ENCODE measurements at places on chromosomes 5 and 9. TPM values are rescaled to one million over a fixed set of nuclear protein-coding genes. Genes with fewer than 3 reads are reported as not detected.
A peak's percentile ranks its signal among the peaks of the same experiment; 100 is the strongest.

Gene TMEM215
- total RNA-seq, result not detected

Gene FAM163B
- 0.52 TPM for total RNA-seq

Gene NMUR2
- not detected for total RNA-seq

Gene HCN1
- total RNA-seq, result not detected

Gene FOXD4L6
- total RNA-seq, result not detected

Gene CTXN3
- total RNA-seq, result not detected

Gene LCN10
- total RNA-seq, result 16.8 TPM

- no peak for DNase-seq
Measured at GRCh38 chr5:157447201-157447637, 12.8 kb upstream of the NIPAL4 start.

DNA sequence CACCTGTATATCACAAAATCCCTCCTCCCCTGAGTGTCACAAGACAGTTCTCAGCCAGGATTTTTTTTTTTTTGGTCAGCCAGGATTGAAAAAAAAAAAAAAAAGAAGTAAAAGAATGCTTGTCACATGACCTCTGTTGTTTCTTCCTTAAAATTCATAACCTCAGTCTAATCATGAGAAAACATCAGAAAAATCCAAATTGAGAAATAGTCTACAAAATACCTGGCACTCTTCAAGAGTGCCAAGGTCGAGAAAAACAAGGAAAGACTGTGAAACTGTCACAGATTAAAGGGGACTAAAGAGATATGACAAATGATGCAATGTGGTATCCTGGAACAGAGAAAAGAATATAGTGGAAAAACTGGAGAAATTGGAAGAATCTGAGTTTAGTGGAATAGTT lies 58.5 kb upstream of the SUB1 start:
- DNase-seq, result no peak

- no peak for DNase-seq
Measured at GRCh38 chr5:82635561-82636288, 357.6 kb upstream of the RPS23 start.

DNA sequence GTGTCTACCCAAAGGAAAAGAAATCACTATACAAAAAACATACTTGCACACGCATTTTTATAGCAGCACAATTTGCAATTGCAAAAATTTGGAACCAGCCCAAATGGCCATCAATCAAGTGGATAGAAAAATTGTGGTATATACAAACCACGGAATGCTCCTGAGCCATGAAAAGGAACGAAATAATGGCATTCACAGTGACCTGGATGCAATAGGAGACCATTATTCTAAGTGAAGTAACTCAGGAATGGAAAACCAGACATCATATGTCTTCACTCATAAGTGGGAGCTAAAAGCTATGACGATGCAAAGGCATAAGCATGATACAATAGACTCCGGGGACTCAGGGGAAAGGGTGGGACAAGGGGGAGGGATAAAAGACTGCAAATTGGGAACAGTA lies 78.4 kb downstream of the ENC1 start:
- no peak for DNase-seq

- DNase-seq, result no peak
Measured at GRCh38 chr5:165627548-165628170, 2122.2 kb downstream of the MAT2B start.

GRCh38 chr9:134636149-134636507 lies 5.5 kb upstream of the COL5A1 start:
- peak; percentile 59 for DNase-seq

DNA sequence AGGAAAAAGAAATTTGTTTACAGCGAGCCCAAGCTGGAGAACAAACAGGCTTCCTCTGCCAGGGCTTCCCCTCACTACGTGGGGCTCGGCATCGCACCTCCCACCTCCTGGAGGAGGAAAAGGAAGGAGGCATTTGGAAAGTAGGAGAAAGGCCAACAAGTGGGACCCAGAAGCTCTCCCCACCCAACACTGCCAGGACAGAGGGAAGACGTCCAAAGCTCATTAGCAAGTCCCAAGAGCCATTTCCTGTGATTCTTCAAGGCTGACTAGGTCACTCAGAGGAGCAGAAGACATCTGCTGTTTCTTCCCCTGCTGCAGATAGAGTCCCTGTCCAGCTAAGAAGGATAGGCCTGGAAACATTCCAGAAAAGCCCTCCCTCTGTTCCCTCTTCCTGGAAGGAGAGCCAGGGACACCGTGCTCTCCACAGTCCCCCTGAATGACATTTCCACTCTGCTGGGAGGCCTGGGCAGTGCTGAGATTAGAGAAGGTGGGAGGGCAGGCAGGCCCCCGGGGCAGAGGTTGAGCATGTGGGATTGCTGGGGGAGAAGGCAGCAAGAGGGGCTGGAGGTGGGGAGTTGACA lies 57.0 kb upstream of the NEURL1B start:
- DNase-seq, result peak; percentile 46

GRCh38 chr9:116027511-116027910 lies 126.1 kb upstream of the PAPPA start:
- no peak for DNase-seq

DNA sequence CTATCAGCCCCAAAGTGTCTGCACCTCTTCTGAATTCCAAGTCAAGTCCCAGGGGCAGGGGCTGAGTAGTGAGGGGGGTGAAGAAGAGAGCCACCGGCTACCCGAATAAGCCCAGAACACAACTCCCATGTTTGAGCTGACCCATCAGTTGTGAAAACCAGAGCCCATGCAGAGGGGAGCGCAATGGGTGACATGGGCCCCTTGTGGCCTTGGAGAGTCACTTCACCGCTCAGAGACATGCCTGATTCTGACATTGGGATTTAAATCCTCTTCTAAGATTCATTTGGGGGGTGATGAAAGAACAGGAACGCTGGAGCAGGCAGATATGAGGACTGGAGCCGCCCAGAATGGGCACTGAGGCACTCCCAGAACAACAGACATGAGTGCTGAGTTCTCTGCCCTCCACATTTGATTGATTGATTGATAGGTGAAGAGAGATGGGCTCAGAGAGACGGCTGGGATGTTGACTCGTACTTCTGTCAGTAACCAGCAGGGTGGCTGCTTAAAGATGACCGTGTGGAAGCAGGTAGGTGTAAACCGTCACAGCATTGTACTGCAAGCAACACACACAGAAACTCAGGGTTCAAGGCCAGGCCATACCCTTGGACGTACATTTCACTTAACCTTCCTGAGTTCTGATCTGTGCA lies 74.3 kb downstream of the GPR21 start:
- DNase-seq, result no peak

- DNase-seq, result no peak
Measured at GRCh38 chr9:132002643-132003318, 76.9 kb downstream of the MED27 start.

DNA sequence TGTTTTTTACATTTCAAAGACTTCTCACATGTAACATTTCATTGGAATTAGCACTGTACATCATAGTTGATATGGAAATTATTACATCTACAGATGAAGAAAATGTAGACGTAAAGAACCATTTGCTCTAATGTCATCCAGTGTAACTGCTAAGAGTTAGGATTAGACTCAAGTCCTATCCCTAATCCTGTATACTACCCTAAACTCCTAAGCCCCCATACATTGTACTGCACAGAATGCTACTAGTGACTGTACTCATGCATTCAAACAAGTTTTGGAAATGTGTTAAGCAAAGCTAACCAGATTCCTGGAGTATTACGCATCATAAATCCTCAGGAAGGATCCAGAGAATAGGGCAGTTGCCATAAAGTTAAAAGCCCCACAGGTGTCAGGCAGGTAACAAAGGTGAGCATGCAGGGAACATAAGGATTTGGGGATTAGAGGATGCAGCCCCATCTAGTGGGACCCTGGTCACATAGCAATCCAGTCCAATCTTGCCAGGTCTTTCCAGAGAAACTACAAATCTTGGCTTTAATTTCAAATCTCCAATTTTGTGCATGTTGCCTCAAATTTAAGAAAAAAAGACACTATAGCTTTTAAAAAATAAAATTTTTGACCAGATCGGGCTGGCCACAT lies 32.0 kb downstream of the HAVCR1 start:
- no peak for DNase-seq

DNA sequence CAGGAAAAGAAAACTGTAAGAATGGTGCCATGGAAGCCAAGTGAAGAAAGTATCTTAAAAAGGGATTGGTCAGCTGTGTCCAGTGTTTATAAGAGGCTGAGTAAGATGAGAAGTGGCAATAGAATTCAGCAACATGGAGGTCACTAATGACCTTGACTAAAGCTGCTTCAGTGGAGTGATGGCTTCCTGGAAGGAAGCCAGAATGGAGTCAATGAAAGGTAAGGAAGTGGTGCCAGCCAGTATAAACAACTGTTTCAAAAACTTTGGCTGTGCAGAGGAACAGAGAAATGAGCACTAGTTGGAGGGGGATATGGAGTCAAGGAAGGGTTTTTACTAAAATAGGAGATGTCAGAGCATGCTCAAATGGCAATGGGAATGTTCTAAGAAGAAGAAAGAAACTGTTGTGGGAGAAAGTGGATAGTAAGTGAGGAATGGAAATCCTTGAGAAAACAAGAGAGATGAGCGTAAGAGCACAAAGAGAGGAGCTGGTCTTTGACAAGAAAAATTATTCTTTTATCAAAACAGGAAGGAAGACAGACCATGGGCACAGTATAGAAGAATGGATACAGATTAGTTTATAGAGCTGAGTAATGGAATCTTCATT lies 11.1 kb upstream of the NRG2 start:
- DNase-seq, result no peak

DNA sequence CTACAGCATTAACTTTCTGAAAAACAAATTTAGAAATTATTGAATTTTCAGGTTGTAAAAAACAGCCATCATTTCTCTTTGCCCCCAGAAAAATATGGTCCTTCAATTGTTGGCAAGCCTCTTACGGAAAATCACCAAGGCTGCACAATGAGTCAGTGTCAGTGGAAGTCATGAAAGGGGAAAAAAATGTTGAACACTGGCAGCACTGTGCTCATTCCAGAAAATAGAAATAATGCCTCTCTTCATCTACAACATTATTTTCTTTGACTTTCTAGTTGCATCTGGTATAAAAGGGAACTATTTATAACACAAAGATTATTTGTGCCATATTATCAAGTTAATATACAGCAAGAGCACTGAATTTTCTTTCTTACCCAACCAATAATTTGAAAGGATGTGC lies 26.7 kb upstream of the STK32A start:
- DNase-seq, result no peak
